GM12864 (cell line): ENCODE measurements at places on chromosomes 11 and 22.

DNA sequence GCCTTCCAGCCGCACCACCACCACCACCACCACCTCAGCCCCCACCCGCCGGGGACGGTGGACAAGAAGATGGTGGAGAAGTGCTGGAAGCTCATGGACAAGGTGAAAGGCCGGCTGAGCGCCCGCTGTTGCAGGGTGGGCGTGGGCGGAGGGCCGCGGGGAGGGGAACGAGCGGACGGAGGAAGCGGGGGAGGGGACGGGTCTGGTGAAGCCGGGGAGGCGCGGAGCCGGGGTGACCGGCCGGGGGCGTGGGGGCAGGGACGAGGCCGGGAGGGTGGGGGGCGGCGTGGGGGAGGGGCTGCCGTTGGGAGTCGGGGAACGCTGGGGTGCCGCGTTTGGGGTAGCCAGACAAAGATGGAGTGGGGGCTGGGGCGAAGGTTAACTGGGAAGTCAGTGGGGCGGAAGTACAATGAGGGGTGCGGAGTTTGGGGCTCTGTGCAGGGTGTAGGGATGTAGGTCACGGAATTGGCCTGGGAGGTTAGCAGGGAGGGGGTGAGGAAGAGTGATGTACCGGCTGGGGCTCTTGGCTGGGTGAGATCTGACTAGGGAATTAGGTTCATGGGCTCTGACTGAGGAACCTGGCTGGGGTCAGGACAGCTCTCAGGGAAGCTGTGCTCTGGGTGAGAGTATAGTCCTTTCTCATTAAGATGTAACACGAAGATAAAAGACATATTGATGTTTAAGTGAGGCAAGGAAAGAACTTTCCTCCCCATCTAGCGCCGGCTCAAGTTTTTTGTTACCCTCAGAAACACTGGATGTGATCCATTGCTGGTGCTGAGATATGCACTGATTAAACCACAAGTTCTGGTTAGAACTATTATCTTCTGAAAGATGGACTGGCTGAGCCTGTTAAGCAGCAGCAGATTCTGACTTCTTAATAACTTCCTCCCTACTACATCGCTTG is 624 bp downstream of the CBL start:
- no peak for DNase-seq

DNA sequence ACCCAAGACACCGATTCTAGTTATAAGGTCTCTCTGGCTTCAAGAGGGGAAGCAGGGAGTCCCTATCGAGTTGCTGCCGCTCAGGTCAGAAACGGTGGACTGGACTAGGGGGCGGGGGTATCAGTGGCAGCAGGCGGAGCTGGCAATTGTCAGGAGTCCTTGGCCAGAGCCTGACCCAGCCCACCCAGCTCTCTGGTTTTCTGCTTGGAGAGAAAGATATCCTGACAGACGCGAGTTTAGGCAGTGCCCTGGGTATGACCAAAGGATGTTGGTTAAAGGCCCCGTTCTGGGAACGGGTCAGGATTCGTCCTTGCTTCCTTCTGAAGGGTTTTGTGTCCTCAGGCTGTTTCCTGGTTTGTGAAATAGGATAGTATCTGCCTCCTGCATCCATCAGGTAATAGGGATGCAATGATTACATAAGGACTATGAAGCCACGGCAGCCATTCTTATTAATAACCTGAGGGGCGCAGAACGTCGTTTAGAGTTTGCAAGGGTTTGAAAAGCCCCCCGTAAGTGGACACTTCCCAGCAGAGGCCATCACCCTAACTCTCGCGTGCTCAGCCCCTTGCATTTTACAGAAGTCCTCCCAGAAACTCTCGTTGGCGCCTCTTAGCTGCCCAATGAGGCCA is 700 bp upstream of the DEPDC5 start:
- DNase-seq, result no peak

- no peak for DNase-seq
These were observed 74.2 kb upstream of the PITPNB start for GRCh38 chr22:27993201-27993635.

GRCh38 chr11:112564228-112564955 is 303.7 kb upstream of the PLET1 start:
- DNase-seq, result no peak

DNA sequence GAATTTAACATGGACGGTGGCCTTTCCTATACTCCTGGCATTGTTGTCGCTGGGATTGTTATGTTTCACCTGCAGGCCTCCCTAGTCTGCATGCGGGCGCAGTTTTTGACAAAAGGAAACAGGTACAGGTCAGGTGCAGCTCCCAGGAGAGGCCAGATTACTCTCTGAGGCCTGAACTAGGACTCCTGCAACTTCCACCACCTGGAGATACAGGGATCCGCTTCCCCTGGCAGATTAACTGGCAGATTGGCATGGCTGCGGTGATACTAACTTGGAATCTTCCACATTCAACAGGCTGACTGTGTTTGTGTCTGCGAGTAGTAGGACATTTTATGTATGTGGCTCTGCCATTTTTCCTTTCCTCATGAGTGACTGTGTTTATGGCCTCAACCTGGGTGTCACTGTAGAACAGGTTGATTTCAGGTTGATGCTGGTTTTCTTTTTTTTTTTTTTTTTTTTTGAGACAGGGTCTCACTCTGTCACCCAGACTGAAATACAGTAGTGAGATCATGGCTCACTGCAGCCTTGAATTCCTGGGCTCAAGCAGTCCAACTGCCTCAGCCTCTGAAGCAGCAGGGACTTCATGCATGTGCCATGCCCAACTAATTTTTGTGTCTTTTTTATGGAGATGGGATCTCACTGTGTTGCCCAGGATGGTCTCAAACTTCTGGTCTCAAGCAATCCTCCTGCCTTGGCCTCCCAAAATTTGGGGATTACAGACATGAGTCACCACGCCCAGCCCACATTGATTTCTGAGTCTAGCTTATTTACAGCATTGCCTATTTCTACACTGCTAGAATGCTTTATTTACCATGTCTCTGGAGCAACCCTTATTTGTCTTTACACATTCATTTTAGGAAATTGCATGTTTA is 1.7 kb upstream of the USP28 start:
- no peak for DNase-seq

DNA sequence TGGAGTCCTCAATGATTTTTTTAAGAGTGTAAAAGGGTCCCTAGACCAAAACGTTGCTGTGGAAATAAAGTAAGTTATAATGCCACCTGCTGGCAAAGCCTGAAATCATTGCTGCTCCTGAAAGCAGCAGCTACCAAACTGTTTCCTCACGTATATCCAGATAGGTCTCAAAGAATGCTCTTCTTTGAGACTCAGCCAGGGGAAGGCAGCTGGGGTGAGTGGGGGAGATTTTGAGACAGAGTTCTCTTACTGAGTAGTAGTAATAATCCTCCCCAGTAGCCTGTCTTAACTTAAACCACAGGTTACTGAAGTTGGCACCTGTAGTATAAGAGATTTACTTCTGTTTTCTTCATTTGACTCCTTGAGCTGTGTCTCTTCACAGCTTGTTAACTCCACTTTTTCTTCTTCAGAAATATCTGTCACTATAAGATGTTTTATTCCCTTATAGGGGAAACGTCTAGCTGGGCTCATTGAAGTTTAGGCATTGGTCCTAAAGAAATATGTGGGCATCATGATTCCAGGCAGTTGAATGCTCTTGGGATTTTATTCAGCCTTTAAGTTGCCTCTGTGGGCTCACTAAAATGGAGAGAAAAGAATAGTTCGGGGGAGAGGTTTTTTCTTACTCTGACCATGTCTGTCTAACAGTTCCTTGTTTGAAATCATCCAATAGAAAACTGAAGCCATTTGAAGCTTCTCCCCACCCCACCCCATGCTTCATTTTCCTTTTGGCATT is 77.9 kb downstream of the BTBD10 start:
- DNase-seq, result peak; percentile 10

- DNase-seq, result no peak
These were observed 27.4 kb downstream of the FAR1 start for GRCh38 chr11:13695886-13696285.

DNA sequence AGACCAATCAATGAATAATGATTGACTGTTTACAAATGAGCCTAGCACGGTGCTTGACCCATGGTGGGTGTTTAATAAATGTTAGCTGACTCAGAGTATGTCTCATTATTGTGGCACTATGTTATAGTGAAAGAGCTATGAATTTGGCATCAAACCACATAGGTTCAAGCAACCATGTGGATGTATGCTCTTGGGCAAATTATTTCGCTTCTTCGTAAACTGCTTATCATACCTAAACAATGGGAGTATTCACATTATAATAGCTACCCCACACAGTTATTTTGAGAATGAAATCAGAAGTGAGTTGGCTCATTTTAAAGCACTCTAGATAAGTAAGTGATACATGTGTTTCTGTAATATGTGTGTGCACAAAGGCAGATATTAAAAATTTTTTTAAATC is 118.7 kb upstream of the HSD17B12 start:
- no peak for DNase-seq

GRCh38 chr11:67309166-67309565 is 5.8 kb downstream of the SSH3 start:
- no peak for DNase-seq

GRCh38 chr22:46088541-46089311 is 61.6 kb upstream of the PPARA start:
- DNase-seq, result no peak

DNA sequence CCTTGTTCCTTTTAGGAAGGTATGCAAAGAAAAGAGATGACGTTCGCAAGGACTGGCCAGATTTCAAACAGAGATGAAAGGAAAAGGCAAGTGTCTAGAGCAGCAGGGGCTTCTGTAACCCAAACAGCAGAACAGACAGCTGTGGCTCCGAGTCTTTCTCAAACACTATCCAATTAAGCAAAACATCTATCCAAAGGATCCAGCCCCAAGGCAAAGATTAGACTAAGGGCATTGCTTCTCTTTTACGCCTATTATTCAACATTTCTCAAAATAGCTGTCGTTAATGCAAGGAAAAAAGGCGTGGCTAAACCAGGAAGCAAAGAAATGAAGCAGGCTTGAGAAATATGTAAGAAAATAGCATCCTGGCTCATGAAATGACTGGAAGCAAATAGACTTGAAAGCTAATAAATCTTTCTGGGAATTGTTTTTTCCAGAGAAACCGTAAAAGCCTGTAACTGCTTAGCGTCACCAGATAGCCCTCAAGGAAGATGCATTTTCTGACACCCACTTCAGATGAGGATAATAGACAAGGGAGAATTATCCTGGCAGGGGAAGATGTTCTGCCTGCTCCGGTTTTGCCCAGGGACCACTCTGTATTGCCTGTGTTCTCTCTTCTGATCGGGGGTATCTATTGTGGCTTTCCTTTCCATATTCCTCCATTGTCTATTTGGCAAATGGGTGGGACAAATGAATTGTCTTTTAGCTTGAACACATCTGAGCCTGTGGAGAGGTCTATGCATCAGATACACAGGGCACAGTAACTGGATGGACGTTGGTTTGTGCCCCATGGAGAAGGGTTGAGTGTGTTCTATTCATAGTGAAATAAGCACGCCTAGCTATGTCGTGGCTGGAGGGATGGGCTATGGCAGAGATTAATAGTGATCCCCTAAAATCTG is 20.2 kb downstream of the C11orf96 start:
- DNase-seq, result no peak

- DNase-seq, result no peak
These were observed 393.5 kb downstream of the BUD13 start for GRCh38 chr11:116379185-116379828.

DNA sequence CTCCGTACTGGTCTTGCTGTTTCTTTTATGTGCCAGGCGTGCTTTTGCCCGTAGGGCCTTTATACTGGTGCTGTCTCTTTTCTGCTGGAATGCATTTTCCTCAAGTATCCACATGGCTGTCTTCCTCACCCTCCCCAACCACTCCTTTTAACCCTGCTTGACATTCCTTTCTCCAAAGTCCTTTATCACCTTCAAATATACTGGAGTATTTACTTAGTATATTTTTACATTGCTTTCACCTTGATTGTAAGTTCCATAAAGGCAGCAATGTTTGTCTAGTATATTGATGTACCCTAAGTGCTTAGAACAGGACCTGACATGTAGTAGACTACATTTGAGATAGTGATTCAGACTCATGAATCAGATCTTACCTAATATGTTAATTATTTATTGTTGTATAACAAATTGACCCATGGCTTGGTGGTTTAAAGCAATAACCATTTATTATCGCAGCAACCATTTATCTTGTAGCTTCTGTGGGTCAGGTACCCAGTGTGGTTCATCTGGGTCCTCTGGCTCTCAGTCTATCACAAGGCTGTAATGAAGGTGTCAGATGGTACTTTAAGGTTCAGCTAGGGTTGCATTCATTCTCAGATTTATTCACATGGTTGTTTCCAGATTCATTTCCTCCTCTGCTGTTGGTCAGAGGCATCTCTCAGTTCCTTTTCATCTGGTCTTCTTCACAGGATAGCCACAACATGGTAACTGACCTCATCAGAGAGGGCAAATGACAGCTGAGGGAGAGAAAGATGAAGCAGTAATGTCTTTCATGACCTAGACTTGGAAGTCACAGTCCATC is 34.2 kb downstream of the DDX10 start:
- no peak for DNase-seq

GRCh38 chr11:84626256-84626655 is 1000.9 kb downstream of the DLG2 start:
- DNase-seq, result no peak

- no peak for DNase-seq
These were observed 37.2 kb downstream of the GAS2 start for GRCh38 chr11:22703591-22703990.

DNA sequence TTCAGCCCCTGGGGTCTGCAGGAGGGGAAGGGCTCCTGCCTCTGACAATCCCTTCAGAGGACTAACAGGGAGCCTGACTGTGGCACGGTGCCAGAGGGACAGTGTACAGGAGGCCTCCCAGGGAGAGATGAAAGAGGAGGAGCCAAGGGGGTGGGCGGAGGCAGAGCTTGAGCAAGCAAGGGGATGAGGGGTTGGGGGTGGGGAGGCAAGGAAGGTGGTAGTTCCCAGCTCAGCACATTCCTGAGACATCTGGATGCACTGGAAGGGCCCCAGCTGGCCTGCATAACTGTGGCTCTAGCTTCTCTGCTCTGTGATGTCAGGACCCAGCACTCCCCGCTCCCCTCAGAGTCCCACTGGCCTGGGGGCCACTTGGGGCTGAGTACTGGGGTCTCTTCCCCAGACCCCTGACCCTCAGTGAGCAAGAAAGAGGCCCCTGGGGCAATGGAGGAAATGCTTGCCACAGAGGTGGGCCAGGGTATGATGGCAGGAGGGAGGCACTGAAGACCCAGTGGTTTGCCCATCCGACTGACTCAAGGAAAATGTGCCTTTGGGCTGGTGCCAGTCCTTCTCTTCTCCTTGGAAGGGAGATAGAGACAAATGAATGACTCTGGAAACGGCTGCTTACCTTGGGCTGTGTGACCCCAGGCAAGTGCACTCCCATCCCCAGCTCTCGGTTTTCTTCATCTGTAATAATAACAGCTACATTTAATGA is 13.3 kb downstream of the CREB3L1 start:
- DNase-seq, result no peak

DNA sequence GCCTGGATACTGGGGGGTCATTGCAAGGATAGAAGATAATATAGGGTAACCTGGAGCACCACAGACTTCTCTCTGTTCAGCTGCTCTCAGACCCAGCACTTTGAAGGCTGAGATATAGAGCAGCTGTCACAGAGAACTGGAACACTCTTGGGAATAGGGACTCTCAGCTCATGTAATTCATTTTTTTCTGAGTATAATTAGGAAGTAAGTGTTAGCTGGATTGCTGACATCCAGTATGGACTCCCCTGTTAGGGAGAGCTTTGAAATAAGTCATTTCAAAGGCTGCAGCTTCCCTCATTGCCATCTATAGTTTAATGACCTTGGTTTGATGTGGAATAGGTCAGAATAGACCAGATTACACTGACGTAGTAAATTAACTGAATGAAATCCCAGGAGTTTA is 120.8 kb upstream of the POU2AF2 start:
- DNase-seq, result no peak
